ENCODE measurements at places on chromosomes 2 and 18. TPM values are rescaled to one million over a fixed set of nuclear protein-coding genes. Genes with fewer than 3 reads are reported as not detected.

DNA sequence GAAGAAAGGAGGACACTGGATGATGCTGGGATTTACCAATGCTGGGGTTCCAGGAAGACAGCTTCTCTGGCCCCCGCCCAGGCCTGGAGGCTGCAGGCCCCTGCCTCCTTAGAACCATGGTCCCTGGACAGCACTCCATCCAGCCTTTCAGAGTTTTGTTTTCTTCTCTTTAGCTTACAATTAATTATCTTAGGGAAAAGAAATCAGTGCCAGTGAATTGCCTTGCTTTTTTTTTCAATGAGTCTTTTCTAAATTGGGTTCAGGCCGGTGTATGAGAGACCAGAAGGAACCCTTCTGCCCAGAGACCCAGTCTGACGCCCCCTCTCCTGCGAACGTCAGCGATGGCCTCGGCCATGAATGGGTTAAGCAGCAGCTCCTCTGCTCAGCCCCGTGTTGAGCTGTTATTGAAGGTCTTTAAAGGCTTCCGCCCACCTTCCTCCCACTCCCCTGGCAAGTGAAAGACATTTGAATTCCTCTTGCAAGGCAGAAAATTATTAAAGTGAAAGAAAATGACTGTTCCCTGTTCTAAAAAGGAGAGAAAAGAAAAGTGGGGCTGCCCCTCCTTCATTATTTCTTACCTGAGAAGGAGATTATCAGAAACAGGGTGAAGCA lies 65.7 kb upstream of the CHMP1B start:
- DNase-seq: no peak

DNA sequence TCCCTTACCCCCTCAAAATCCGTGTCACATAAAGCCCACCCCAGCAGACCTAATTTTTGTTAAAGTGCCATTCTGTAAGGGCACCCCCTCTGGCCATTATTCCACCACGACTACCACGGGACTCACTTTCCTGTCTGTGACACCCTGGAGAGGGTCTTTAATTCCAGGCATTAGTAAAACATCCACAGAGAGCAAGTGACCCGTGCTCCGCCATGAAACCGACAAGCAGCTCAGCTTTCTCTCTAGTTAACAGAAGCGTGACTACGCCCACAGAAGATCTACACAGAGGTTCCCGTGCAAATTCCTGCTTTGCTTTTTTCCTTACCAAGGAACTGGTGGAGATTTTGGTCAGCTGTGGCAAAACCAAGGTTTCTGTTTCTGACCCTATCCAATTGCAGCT lies 4.4 kb downstream of the SIGLEC15 start:
- no peak for DNase-seq

DNA sequence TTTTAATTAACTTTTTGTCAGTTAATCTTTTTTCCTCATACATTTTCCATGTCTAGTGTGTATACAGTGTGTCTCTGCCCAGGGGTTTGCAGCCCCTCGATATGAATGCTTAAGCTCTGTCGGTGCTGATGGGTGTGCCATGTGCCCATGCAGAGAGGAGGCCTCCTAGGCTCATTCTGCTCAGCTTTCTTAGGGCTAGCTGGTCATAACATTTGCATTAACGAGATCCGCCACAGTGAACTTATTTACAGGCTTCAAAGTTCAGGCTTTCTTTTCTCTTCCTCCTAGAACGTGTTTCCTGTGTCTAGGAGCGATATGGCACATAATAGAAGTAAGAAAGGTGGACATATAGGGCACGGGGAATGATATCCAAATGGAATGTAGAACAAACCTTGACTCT lies 783.3 kb downstream of the PLCL1 start:
- no peak for DNase-seq

The ARHGAP15 gene
- total RNA-seq: not detected

The EGR4 gene
- total RNA-seq: not detected
